A172 (cell line): ENCODE measurements at places on chromosomes 11 and 22. TPM values are rescaled to one million over a fixed set of nuclear protein-coding genes. Genes with fewer than 3 reads are reported as not detected.

DNA sequence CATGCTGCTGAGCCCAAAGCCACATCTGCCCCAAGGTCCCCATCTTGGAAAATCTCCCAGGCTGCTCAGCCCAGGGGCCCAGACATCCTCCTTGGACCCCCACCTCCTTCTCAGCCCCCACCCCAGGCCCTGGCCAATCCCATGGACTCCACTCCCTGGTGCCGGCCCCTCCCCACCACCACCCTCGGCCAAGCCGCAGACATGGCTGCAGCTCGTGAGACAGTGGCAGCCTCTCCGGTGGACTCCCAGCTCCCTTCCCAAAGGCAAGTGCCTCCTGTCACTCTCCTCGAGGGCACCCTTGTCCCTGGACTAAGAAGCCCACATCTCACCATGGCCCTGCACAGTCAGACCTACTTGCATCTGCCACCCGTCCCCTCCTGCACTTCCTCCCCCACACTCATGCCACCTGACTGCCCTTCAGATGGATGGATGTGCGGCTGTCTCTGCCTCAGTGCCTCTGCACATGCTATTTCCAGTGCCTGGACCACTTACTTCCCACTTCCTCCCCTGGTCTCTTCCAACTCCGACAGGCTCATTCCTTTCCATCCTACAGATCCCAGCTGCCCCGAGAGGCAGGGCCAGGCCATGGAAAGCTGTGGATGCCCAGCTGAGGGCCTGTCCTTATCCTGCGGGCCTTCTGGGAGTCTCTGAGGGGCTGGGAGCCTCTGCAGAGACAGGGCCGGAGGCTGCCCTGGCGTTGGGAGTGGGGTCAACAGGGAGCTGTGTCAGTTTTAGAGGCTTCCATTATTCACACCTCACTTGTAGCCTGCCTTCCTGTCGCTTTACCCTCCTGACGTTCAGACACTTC lies 25.5 kb upstream of the RFPL3 start:
- DNase-seq, result no peak

- DNase-seq, result peak; percentile 30
Measured at GRCh38 chr11:68146704-68147474, 25.7 kb upstream of the CHKA start.

- no peak for DNase-seq
Measured at GRCh38 chr11:91763331-91763730, 461.3 kb upstream of the FAT3 start.

The C22orf42 gene
- total RNA-seq, result not detected in 2 replicates

The BBS1 gene
- total RNA-seq, result 14.7 and 22.0 TPM in 2 replicates

The IFITM5 gene
- total RNA-seq, result not detected in 2 replicates
